ENCODE measurements at places on chromosomes 7 and 10.

- no peak for DNase-seq
These were observed 10.4 kb upstream of the PIP4K2A start for GRCh38 chr10:22724773-22725172.

- no peak for DNase-seq
These were observed 780.8 kb upstream of the C7orf33 start for GRCh38 chr7:147809786-147810185.

DNA sequence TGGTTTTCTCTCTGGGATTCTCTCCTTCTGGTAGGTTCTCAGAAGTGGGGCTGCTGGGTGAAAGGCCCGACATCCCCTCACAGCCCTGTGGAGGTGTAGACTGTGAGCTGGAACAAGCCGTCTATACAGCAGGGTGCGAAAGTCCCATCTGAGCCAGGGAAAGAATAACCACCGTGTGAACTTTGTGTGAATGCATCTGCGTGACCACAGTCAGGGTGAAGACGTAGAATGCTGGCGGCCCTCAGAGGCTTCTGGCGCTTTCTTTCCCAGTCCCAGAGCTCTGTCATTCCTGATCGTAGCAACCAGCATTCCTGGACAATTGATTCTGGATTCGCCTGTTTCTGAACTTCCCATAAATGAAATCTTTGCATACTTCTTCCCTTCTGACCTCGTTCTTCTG, 30.0 kb downstream of the ELFN1 start:
- DNase-seq: peak; percentile 36

DNA sequence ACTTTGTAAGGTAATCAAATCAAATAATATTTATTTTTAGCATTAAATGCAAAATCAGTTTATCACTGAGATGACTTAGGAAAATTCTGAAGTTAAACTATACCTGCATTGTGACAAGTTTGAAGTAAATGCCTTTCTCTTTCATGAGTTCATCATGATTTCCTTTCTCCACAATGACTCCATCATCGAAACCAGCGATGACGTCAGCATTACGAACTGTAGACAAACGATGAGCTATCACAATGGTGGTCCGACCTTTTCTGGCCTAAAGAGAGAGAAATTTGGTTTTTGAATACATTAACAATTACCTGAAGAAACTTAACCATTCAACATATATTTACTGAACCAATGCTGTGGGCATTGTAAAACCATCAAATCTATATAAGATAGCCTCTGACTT, 54.9 kb downstream of the ABCB1 start:
- no peak for DNase-seq

DNA sequence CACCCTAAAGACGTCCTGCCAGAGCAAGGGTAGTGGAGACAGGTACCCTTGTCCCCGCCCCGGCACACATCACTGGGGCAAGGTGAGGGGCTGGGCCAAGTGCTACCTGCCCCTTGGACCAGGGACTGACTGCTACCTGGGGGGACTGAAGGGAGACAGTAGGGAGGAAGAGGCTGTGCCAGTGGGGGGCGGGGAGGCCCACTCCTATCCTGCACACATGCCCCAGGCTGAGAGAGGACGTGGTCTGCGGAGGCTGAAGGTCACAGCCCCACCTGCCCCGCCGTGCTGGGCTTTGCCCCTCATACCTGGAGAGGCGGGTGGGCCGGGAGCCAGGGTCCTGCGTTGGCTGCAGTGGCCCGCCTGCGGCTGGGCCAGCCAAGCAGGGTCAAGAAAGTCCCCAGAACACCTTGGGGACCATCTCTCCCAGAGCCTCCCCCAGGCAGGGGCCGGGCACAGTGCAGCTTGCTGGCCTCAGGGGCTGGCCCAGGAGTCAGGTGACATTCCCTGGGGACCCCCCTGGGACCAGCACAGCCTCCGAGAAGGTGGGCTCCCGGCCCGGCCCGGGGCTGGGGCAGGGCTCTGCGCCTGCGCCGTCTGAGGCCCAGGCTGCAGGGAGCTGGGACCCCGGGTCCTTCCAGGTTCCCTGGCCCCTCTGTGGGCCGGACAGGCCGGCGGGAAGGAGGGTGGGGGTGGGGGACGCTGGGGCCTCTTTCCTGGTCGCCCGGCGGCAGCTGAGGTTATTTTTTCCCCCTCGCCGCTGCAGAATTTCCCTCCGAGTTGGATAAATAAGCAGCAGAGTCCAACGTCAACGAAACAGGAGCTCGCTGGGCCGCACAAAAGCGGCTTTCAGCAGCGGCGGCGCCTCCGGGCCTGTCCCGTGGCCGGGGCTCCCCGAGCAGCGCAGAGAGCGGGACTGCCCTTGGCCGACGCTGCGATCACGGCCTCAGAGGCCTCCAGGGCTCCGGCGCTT, 9.8 kb upstream of the FZD9 start:
- no peak for DNase-seq

GRCh38 chr7:112189691-112190090, 16.5 kb downstream of the DOCK4 start:
- DNase-seq: no peak

GRCh38 chr10:101495324-101495925, 92.6 kb downstream of the POLL start:
- DNase-seq: no peak

DNA sequence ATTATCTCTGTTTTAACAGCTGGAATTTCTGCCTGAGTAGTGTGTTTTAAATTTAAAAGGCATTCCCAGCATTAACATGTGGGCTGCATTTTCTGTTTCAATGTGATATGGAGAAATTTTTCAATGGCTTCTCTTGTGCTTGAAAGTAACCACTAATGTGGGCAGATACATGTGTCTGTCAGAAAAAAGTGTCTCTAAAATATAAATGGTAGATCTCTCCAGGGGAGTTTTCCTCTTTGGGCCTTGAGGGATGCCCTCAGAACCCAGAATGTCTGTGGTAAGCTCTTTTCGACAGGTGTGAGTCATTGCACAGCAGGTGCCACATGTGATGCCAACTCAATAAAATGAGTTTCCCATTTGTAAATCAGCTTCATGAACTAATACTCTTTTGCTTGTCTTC, 221.1 kb downstream of the SEMA3E start:
- DNase-seq: no peak

- no peak for DNase-seq
These were observed 178.8 kb downstream of the CUX1 start for GRCh38 chr7:101996131-101996691.

DNA sequence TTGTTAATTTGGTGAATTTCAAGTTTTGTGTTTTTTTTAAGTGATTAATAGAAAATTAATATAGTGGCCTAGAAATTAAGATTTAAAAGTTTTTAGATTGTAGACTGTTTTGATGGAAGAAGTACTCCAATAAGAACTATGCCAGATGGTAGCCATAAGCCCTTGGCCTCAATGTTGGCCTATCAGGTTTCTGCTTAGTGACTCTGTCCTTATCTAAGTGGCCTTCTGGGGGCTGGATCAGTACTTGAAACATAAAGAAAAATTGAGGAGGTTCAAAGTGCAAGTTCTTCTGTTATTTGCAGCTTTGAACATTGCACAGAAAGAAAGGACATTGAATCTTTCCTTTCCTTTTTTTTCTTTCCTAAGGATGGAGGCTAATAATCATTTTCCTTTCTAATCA, 9.9 kb downstream of the CCDC126 start:
- DNase-seq: no peak

DNA sequence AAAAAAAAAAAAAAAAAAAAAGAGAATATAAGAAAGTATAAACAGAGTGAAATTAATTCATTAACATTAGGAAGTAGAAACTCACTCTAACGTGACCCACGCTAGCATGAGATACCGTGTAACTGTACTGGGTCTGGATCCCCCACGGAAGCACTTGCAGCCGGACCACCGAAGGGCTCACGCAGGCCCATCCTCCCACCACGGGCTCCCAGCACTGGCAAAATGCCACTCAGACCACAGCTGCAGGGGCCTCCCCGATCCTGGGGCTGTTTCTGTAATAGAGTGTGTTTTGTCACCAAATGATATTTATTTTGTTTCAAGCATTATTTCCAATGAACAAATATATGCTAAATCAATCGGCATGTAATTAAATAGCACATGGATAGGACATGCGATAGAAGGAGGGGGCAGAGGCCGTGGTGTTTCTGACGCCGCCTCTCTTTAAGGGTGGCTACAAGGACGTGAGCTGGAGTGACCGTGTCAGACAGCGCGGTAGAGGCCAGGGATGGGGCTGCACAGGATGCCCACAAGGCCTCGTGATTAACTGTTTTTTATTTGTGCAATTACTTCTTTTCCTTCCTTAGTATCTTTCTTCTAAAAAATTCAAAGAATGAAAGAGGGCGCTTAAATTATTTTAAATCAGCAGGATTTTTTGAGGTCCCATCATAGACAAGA, 568.5 kb downstream of the PTPRN2 start:
- peak; percentile 59 for DNase-seq

DNA sequence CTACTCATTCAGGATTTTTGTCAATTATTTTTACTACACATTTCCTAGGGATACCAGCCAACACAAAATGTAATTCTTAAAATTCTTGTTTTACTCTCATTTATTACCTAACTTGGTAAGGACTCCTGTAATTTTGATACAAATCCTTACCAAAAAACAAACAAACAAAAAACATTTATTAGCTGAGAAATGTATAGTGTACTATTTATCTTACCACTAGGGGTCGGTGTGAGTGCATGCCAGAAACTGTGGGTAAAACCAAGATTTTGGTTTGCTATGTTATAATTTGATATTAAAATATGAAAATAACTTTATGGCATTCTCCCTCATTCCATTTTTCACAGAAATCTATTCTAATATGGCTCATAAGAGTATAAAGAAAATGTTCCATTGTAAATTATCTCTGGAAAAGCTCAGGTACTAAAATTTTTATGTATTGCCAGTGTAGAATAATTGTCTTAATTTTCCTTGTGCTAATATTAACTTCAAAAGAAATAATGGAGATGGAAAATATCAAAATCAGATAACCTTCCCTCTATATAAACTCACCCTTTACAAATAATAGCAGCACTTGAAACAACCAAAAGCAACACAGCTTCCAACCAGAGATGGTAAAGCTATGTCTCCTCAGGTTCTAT, 290.8 kb upstream of the PCDH15 start:
- DNase-seq: no peak

DNA sequence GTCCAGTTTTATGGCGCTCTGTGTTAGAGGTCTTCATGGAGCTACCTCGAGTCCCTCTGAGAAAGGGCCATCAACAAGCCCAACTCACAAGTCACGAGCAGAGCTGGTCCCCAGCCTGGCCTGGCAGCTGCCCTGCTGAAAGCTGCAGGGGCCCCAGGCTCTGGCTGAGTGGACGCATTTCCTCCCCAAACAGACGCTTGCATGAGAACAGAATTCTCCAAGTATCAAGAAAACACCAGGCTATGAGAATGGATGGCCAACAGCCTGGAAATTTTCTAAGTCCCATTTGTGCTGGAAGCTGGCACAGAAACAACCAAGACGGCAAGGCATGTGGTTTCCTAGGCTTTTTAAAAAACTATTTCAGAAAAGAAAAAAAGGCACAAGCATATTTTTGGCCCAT, 114.8 kb downstream of the FAM53B start:
- DNase-seq: no peak

DNA sequence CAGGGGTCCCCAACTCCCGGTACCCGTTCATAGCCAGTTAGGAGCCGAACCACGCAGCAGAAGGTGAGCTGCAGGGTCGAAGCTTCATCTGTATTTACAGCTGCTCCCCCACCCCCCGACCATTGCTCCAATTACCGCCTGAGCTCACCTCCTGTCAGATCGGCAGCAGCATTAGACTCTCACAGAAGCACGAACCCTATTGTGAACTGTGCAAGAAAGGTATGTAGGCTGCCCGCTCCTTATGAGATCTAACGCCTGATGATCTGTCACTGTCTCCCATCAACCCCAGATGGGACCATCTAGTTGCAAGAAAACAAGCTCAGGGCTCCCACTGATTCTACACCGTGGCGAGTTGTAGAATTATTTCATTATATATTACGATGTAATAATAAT, 14.6 kb upstream of the AZGP1 start:
- no peak for DNase-seq

GRCh38 chr7:100195222-100195621, 17.5 kb downstream of the STAG3 start:
- DNase-seq: no peak

GRCh38 chr7:141076377-141076776, 2.5 kb downstream of the TMEM178B start:
- DNase-seq: no peak

DNA sequence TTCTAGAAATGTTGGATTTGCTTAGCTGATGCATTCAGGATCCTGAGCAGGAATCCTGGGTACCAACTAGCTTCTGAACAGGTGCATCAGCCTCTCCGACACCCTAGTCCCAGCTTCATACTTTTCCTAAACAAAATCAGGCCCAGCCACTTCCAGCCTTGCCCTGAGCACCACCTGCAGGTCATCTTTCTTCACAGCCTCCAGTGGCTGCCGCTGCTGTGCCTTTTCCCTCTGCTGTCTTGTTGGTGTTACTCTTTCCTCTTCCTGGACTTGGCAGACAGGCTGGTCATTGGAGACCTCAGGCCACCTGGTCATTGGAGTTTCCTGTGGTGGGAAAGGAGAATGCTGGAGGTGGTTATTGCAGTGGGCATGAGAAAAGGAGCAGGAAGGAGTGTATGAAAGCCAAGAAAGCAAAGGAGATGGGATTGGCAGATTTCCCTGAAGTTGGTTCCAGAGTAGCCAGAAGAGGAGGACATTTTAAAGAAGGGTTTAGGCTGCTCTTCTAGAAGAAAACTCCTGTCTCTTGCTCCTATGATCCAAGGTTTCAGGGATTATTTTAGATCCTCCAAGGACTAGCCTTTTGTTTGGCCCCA, 48.2 kb upstream of the NFKB2 start:
- DNase-seq: no peak

DNA sequence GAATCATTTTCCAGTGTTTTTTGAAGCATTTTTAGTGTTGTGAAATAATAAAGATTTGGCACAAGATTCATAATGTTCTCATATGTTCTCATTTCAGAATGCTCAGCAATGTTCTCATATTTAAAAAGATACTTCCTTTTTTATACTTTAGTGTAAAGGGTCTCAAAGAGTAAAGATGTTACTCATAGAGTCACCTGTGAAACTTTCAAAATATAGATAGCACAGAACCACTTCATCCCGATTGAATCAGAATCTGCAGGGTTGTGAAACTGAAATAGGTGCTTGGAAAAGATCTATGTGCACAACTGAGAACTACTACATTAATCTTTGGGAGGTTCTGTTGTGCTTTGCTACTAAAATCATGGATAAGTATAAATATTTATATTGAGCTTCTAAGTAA, 144.7 kb downstream of the MDFIC start:
- DNase-seq: no peak

- no peak for DNase-seq
These were observed 75.2 kb downstream of the ST8SIA6 start for GRCh38 chr10:17379151-17379690.

DNA sequence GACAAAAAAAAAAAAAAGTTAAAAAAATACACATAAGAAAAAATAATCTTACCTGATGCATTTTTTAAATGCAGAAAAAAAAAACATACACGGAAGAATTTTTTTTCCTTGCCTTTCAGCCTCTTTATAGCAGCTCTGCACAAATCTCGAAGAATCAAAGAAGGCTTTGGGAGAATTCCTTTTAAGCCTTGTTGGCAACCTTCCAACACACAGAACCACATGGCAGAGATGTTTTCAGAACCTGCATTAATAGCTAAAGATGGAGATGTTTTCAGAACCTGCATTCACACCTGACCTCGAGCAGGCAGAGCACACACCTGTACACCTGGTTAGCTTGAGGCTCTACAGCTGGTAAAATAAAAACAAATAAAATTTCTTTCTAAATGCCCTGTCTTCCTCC, 65.6 kb downstream of the DOCK4 start:
- DNase-seq: no peak

- no peak for DNase-seq
These were observed 106.7 kb downstream of the GPR26 start for GRCh38 chr10:123772645-123773508.

- no peak for DNase-seq
These were observed 130.8 kb upstream of the TCF7L2 start for GRCh38 chr10:112819231-112819630.

GRCh38 chr10:29012926-29013554, 275.8 kb upstream of the LYZL1 start:
- no peak for DNase-seq
